ENCODE measurements at places on chromosomes 11 and 22.
A peak's percentile ranks its signal among the peaks of the same experiment; 100 is the strongest.

DNA sequence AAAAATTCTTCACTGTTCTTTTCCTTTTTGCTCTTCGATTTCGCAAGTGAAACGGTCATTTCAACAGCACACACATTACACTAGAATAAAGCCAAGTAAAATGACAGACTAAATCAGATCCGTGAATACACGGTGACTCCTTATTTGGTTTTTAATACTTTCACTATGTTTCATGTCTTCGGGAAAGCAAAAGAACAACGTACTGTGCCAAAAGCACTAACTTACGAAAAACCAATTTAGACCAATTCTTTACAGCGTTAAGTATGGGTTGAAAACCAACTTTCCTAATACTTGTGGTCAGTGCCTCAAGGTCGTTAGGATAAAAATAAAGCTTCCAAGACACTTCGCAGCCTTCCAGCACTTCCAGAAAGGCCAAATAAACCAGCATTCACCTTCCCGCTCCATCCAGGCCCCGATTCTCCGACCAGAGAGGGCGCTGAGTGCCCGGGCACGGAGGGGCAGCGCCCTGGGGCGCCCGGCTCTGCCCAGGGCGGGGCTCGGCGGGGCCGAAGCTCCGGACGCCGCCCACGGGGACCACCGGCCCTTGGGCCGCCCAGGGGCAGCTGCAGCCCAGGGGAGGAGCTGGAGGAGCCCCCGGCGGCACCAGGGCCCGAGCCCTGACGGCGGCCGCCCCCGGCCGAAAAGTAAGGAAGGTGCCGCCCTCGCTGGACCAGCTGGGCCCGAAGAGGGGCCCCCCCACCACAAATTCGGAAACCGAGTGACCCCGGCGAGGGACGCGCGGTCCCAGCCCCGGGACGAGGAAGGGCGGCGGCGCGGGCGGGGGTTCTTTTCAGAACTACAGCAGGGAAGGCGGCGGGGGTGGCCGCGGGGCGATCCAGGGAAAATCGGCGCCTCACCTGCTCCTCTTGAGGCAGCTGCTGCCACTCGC, 499 bp downstream of the ATL3 start:
- peak; percentile 10 for DNase-seq

DNA sequence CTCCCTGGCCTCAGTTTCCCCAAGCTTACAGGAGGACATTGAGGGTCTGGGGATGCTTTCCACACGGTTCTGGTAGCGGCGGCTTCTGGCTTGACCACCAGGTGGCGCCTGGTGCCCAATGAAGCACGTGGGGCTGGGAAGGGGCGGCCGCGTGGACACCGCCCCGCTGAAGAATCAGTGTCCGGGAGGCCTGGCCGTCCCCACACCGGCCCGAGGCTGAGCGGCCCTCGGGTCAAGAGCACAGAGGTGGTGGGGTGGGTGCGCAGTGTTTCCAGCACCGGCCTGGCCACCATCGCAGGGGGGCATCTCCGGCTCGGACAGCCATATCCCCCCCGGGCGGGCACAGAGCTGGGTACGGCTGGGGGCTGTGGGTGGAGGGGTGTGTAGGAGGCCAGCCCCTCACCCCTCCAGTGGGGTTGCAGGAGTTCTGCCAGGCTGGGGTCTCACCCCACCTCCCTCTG, 27.8 kb upstream of the PPARA start:
- DNase-seq = peak; percentile 69

- no peak for DNase-seq
These were observed 44.4 kb upstream of the TSKU start for GRCh38 chr11:76738618-76739240.

DNA sequence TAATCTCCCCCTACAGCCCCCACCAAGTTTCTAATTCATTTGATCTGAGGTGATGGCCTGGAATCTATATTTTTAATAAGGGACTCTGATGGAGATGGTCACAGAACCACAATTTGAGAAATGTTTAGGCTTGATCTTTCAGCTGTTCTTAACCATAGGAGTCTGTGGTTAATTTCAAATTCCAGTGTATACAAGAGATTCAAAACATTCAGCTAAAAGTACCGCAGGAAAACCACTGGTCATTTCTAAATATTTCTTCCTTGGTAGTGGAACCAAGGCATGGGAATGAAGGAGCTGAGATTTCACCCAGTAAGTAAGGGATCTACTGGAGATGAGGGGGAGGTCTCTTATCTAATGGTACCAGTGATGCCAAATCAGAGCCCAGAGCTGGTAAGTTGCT, 18.3 kb upstream of the GALNT18 start:
- no peak for DNase-seq

- DNase-seq = no peak
These were observed 107.0 kb upstream of the THY1 start for GRCh38 chr11:119529936-119530335.

DNA sequence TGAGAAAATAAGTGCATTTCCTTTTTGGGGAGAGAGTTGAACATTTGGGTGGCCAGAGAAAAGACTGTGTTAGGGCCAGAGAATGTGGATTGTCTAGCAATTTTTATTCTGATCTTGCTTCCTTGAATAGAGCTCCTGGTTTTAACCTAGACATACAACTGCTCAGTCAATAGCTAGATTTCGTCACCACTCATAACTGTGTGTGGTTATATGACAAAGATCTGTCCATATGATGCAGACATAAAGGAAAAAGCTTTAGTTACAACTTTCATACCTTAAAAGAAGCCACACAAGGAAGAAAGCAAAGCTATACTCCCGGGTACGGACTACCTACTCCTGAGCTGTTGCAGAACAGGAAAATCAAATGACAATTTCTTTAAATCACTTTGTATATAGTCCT, 37.2 kb downstream of the MS4A6A start:
- no peak for DNase-seq

GRCh38 chr22:22855617-22856308, 31.9 kb upstream of the IGLL5 start:
- peak; percentile 15 for DNase-seq

DNA sequence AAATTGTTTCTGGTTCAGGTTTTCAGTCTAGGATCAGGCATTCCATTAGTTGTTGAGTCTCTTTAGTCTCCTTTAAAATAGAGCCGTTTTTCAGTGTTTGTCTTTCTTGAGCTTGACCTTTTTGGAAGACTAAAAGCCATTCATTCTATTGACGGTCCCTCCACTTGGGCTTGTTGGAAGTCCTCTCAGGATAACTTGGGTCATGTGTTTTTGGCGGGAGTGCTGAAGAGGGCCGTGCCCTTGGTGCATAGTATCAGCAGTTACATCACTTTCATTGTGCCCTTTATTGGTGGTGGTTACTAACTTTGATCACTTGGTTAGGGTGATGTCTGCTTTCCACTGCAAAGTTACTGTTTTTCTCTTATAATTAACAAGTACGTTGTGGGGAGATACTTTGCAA, 20.8 kb downstream of the CECR2 start:
- DNase-seq = no peak

- no peak for DNase-seq
These were observed 206.1 kb downstream of the PGR start for GRCh38 chr11:100923555-100923954.

GRCh38 chr11:108733479-108734116, 68.7 kb downstream of the DDX10 start:
- DNase-seq = no peak

DNA sequence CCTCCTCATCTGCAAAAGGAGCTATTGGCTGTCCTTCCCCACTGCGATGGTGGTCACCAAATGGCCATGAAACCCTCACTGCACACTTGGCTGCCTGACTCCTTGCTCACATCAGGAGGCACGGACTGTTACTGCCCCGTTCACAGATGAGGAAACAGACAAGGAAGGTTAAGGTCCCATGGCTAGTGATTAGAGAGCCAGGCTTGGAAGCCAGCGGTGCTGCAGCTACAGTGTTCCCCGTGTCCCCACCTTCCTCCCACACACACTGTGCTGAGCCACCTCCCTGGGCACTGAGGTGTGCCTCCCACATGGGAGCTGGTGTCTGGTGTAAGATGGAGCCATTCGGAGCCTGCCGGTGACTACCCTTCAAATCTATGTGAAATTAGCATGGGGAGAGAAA, 2.6 kb downstream of the ARHGAP8 start:
- no peak for DNase-seq

GRCh38 chr11:47165253-47165840, 11.3 kb downstream of the ARFGAP2 start:
- DNase-seq = no peak

- no peak for DNase-seq
These were observed 152.3 kb upstream of the RAG2 start for GRCh38 chr11:36750349-36750748.

GRCh38 chr11:7495882-7496551, 10.7 kb downstream of the OLFML1 start:
- DNase-seq = no peak

- no peak for DNase-seq
These were observed 53.4 kb downstream of the P4HA3 start for GRCh38 chr11:74257959-74258553.

GRCh38 chr22:47125603-47126002, 363.2 kb downstream of the TBC1D22A start:
- DNase-seq = no peak

- DNase-seq = no peak
These were observed 21.8 kb downstream of the MS4A4E start for GRCh38 chr11:60221181-60221580.

- peak; percentile 77 for DNase-seq
These were observed 25.5 kb upstream of the GRK2 start for GRCh38 chr11:67240576-67241389.

DNA sequence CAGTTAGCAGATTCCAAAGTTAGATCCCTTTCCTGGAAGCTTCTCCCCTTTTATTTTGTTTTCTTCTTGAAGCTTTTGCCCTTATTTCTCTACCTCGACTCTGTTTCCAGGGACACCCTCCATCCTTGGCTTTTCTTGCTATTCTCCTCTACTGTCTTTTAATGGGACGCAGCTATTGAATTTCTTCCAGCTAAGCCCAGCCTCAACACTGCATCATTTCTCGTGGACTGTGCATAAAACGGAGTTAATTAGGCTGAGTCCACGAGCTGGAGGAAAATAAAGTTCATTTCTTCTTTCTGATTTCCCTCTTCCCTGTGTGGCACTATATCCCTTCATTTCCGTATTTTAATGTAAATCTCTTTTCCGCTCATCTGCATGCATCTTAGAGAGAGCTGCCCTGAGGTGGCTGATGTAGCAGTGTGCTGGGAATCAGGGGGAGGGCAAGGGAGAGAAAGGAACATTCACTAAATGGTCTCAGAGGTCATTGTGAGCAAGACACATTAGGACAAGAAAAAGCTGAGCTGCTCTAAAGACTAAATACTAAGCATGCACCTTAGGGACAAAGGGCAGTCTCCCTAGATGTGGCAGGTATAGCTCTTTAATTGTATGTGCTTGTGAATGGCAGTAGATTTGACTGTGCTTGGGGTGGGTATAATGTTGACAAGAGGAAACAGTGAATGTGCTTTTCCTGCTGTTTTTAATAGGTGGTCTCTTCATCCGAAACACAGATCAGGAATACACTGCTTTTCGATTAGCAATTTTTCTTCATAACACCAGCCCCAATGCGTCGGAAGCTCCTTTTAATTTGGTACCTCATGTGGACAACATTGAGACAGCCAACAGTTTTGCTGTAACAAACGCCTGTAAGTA, 1.9 kb downstream of the GRIA4 start:
- no peak for DNase-seq

- peak; percentile 34 for DNase-seq
These were observed 4.6 kb downstream of the SAA2 start for GRCh38 chr11:18243783-18244362.

DNA sequence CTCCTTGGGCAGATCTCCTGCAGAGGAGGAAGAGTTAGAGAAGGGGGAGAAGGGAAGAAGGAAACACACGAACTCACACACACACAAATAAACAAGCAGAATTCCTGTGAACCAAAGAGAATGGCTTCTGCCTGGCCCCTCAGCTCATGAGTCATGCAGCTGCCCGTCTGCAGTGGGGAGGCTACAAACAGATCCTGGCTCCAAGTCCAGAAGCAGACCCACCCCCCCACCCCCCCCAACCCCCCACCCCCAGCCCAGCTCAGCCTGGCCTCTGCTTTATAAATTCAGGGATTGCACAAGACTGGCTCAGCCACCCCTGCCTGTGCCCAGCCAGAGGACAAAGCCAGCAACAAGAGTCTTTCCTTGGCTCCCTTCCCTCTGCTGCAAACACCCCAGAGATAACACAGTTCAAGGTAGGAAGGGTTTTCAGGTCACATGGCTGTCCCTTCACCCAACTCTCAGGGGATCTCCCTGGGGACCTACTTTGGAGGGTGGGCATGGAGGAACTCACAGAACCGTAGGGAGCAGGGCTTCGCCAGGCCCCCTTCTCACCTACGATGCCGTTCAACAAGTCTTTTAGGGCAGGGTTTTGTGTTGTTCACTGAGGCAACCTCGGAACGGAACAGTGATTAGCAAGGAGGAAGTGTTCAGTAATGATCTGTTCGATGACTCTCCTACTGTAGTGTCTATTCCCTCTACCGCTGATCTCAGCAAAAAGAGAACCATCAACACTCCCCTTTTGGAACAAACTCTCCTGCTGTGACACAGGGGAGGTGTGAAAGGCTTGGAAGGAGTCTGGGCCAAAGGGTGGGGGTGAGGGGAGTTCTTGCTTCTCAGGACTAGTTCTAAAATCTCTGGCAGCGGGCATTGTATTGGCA, 35.5 kb downstream of the RPL27A start:
- DNase-seq = no peak

- no peak for DNase-seq
These were observed 42.1 kb downstream of the SCUBE1 start for GRCh38 chr22:43300891-43301676.
